ENCODE measurements at places on chromosomes 1 and 21. TPM values are rescaled to one million over a fixed set of nuclear protein-coding genes. Genes with fewer than 3 reads are reported as not detected.

DNA sequence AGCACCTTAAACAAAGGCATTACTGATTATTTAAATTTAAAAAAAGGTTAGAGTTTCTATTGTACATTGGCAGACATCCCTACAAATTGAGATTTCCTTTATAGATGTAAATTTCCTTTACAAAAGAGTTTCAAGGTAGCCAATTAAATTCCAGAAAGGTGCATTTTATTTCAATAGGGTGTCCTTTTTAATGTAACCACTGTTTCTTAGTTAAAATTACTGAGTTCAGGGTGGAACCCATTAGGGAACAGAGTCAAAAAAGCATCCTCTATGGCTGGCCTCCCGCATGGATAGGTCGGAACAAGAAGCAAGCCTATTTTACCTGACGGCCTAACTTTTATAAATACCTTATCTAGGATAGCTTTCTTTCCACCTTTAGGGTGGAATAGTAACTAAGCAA, 24.4 kb downstream of the TCP10L start:
- DNase-seq: no peak

DNA sequence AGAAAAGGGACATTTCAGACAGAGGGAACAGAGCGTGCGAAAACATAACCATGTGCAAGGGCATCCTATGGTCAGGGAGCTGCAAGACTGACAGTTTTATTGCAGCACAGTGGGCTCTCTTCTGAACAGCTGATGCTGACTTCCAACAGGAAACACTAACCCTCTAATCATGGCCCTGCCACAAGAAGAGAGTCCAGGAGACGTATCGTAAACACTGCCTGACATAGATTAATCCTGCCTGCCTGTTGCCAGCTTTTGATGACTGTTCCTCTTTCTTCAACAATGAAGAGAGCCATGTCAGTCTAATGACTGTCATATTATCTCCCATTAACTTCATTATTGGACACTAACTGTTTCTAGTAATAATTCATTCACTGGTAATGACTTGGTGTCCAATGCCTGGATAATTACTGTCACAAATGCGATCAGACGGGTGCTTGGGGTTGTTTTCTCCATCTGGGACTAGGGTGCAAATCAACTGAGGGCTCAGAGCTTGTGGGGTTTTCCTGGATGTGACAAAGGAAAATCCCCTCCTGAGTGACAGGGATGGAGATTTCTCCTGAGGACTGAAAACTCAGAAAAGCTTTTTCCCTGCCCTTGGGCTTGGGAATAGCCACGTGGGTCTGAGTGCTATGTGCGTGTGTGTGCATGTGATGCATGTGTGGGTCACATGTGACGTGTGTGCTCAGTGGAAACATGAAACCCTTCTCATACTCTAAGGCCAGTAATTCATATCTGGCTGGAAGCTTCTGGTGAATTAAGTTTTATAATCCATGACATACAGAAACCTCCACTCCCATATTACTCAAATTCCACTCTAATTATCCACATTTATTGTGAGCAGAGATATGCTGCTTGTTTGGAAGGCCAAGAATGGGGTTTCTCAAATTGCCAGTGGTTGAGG, 144.0 kb upstream of the PLXNA2 start:
- no peak for DNase-seq

GRCh38 chr1:93651695-93652094, 29.9 kb downstream of the BCAR3 start:
- no peak for DNase-seq

GRCh38 chr1:119988306-119989062, 81.0 kb downstream of the NOTCH2 start:
- DNase-seq: no peak

DNA sequence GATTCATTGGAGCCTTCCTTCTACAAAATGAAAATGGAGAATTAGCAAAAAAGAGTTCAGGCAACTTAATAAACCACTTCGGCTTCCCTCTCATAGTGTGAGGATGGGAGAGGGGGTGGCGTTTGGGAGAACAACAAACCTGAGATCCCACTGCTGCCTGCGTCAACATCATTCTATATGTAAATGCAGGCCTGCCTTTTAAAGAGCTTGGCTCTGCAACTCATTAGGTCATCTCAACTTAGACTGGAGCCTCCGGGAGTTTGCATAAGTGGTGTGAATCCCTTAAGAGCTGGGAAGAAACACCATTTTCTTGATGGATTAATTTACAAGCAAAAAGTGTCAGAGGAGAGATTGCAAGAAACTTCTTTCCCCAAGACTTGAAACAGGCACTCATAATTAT, 127.6 kb upstream of the DAB1 start:
- no peak for DNase-seq

GRCh38 chr1:203644191-203644590, 17.6 kb downstream of the ATP2B4 start:
- no peak for DNase-seq

- DNase-seq: no peak
These were observed 15.4 kb downstream of the ACTRT2 start for GRCh38 chr1:3036447-3037280.

DNA sequence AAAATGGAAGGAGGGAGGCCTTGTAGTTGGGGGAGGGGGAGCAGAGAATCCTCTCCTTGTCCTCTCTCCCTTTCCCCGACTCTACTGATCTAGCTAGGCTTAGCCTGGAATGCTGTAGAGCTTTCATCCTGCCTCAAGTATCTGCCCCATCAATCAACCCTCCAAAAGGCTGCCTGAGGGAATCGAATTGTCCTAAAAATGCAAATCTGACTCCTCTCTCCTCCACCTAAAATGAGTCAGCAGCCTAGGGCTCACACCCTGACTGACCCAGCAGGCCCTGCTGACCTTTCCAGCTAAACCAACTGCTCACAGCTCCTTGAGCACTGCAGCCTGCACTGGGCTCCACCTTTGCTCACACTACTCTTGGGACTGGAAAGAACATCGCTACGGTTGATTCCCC, 2.8 kb downstream of the HPDL start:
- no peak for DNase-seq

NR1I3 gene
- 0.19 TPM for polyA plus RNA-seq
